ENCODE measurements at places on chromosomes 13 and 19.
A peak's percentile ranks its signal among the peaks of the same experiment; 100 is the strongest.

- no peak for DNase-seq
- H3K36me3 ChIP-seq, result peaks cover 4% of the 10 kb centered on the region
- H3K4me3 ChIP-seq, result no peak overlapping the region
Observed at GRCh38 chr19:51550848-51551672, 19.6 kb upstream of the SIGLEC6 start.

- H3K4me1 ChIP-seq, result peaks cover 42% of the 10 kb centered on the region
- H3K27me3 ChIP-seq, result no peaks in the 10 kb centered on the region
- DNase-seq, result no peak
- H3K36me3 ChIP-seq, result peaks cover 4% of the 10 kb centered on the region
- H3K4me3 ChIP-seq, result peak overlapping the region; percentile 94
- peak overlapping the region; percentile 92 for H3K27ac ChIP-seq
Observed at GRCh38 chr19:7393939-7394730, 45.4 kb downstream of the ARHGEF18 start.

GRCh38 chr19:47487551-47488515, 3.8 kb upstream of the KPTN start:
- no peak overlapping the region for H3K4me3 ChIP-seq
- peaks cover 19% of the 10 kb centered on the region for H3K27me3 ChIP-seq
- H3K36me3 ChIP-seq, result no peaks in the 10 kb centered on the region
- DNase-seq, result no peak
- H3K4me1 ChIP-seq, result peaks cover 27% of the 10 kb centered on the region
- H3K27ac ChIP-seq, result no peak overlapping the region

GRCh38 chr19:32233885-32234284, 111.5 kb upstream of the ZNF507 start:
- no peaks in the 10 kb centered on the region for H3K4me1 ChIP-seq
- H3K27ac ChIP-seq, result no peak overlapping the region
- no peak overlapping the region for H3K4me3 ChIP-seq
- no peaks in the 10 kb centered on the region for H3K36me3 ChIP-seq
- DNase-seq, result no peak
- peaks cover 2% of the 10 kb centered on the region for H3K27me3 ChIP-seq

- no peaks in the 10 kb centered on the region for H3K36me3 ChIP-seq
- no peak overlapping the region for H3K27ac ChIP-seq
- H3K27me3 ChIP-seq, result no peaks in the 10 kb centered on the region
- no peak overlapping the region for H3K4me3 ChIP-seq
- DNase-seq, result no peak
- peaks cover 3% of the 10 kb centered on the region for H3K4me1 ChIP-seq
Observed at GRCh38 chr13:49607761-49608160, 20.5 kb upstream of the ARL11 start.

GRCh38 chr13:25440061-25440460, 68.3 kb downstream of the ATP8A2 start:
- H3K36me3 ChIP-seq, result no peaks in the 10 kb centered on the region
- H3K27me3 ChIP-seq, result peaks cover 6% of the 10 kb centered on the region
- no peak for DNase-seq
- H3K4me1 ChIP-seq, result no peaks in the 10 kb centered on the region
- no peak overlapping the region for H3K4me3 ChIP-seq

- no peak overlapping the region for H3K27ac ChIP-seq
- H3K27me3 ChIP-seq, result peaks cover 4% of the 10 kb centered on the region
- no peak for DNase-seq
- peaks cover 53% of the 10 kb centered on the region for H3K4me1 ChIP-seq
- H3K36me3 ChIP-seq, result no peaks in the 10 kb centered on the region
- peak overlapping the region; percentile 99 for H3K4me3 ChIP-seq
Observed at GRCh38 chr13:41130356-41130755, 2.2 kb downstream of the KBTBD6 start.

GRCh38 chr13:32917504-32917903, 98.7 kb upstream of the KL start:
- H3K27ac ChIP-seq, result no peak overlapping the region
- no peak for DNase-seq
- no peaks in the 10 kb centered on the region for H3K36me3 ChIP-seq

DNA sequence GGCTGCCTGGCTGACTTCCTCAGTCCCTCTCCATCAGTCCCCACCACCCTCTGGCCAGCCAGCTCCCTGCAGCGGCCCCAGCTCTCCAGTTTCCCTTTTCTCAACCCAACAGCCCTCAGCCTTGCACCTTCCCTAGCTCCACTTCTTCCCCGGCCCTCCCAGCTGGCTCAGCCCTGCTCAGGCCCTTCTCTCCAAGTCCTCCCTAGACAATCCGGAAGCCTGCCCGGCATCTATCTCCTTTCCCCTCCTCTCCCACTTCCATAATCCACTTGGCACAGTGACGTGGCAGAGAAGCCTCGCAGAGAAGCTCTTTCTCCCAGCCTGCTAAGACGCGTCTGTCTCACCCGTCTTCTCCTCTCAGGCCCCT, 1.1 kb downstream of the UBXN6 start:
- H3K4me3 ChIP-seq, result peak overlapping the region; percentile 90
- H3K36me3 ChIP-seq, result peaks cover 7% of the 10 kb centered on the region
- peaks cover 8% of the 10 kb centered on the region for H3K27me3 ChIP-seq
- H3K4me1 ChIP-seq, result peaks cover 19% of the 10 kb centered on the region
- peak overlapping the region; percentile 86 for H3K27ac ChIP-seq

DNA sequence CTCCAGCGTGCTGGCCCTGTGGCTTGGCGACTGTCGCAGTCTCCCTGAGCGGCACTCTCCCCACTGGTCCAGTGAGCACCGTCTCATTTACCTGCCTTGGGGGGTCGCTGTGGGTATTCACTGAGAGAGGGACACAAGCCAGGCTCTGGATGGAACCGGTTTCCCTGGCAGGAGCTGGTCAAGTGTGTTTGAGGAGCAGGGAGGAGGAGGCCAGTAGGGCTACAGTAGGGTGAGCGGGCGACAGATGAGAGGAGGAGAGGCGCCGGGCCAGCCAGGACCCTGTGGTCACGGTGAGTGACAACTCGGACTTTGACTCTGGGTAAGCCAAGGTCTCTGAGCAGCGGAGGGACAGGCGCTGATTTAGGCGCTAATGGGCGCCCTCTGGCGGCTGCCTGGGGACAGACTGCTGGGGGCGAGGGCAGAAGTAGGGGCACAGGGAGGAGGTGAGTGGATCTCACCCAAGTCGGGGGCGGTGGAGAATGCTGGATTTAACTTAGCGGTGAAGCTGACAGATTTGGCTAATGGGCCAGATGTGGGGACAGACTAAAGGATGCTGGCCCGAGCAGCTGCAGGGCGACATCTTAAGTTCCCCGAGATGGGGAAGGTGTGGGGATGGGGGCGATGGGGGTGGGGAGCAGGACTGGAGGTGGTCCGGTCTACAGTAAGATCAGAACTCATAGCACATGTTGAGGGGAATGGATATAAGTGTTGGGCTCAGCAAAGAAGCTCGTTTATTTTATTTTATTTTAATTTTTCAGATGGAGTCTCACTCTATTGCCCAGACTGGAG, 4.7 kb upstream of the PRMT1 start:
- no peak overlapping the region for H3K4me3 ChIP-seq
- H3K36me3 ChIP-seq, result peaks cover 3% of the 10 kb centered on the region
- peak; percentile 69 for DNase-seq

- peaks cover 15% of the 10 kb centered on the region for H3K4me1 ChIP-seq
- no peaks in the 10 kb centered on the region for H3K27me3 ChIP-seq
- H3K4me3 ChIP-seq, result no peak overlapping the region
- no peak overlapping the region for H3K27ac ChIP-seq
- H3K36me3 ChIP-seq, result peaks cover 12% of the 10 kb centered on the region
Observed at GRCh38 chr13:100454876-100455275, 133.7 kb downstream of the GGACT start.

DNA sequence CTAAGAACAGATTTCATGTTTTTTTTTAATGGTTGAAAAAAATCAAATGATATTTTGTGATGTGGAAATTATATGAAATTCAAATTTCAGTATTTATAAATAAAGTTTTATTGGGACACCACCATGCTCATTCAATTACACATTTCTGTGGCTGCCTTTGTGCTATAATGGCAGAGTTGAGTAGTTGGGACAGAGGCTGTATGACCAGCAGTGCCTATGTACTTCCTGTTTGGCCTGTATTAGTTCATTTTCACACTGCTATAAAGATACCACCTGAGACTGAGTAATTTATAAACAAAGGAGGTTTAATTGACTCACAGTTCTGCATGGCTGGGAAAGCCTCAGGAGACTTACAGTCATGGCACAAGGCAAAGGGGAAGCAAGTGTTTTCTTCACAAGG, 33.6 kb downstream of the AKAP11 start:
- H3K27me3 ChIP-seq, result peaks cover 2% of the 10 kb centered on the region
- H3K27ac ChIP-seq, result no peak overlapping the region
- H3K36me3 ChIP-seq, result peaks cover 70% of the 10 kb centered on the region
- H3K4me1 ChIP-seq, result peaks cover 4% of the 10 kb centered on the region
- DNase-seq, result no peak

DNA sequence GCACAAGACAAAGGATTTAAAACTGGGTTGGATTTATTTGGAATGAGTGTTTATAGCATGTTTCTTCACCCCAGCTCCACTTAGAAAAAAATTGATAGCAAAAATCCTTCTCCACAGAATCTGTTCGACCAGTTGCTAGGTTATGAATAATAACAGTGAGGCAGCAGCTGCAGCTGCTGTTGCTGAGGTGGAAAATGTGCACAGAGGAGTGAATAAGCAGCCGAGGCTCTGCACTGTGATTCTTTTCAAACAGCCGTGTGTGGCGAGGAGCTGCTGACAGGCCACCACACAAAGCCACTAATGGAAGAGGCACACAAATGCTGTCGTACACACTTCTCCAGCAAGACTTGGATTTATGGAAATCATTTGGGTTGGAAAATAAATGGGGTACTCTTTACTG, 6.4 kb upstream of the RASL11A start:
- no peak overlapping the region for H3K4me3 ChIP-seq
- no peak overlapping the region for H3K27ac ChIP-seq
- peaks cover 2% of the 10 kb centered on the region for H3K27me3 ChIP-seq
- H3K36me3 ChIP-seq, result peaks cover 3% of the 10 kb centered on the region
- DNase-seq, result no peak

- no peak for DNase-seq
- H3K4me1 ChIP-seq, result peaks cover 49% of the 10 kb centered on the region
- no peak overlapping the region for H3K27ac ChIP-seq
- H3K36me3 ChIP-seq, result peaks cover 12% of the 10 kb centered on the region
- peaks cover 1% of the 10 kb centered on the region for H3K27me3 ChIP-seq
Observed at GRCh38 chr13:79380997-79381396, 25.1 kb downstream of the RBM26 start.

DNA sequence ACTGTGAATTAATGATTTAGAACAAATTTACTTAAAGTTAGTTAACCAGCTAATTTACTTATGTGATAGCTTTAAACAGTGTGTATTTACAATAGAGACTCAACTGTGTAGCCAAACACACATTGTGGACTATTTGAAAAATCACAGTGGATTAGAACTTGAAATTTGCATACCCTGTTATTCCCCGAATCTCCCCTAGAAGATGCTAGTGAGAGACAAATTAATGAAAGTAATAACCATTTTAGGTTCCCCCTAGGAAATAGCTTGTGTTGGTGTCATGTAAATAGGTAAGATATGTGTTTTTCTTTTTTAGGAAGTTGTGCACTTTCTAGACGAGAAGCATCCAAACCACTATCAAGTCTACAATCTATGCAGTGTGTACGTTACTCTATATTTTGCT, 98.5 kb downstream of the C1QTNF9 start:
- peaks cover 5% of the 10 kb centered on the region for H3K27me3 ChIP-seq
- H3K36me3 ChIP-seq, result no peaks in the 10 kb centered on the region
- no peak for DNase-seq
- H3K4me1 ChIP-seq, result no peaks in the 10 kb centered on the region
- H3K27ac ChIP-seq, result no peak overlapping the region

DNA sequence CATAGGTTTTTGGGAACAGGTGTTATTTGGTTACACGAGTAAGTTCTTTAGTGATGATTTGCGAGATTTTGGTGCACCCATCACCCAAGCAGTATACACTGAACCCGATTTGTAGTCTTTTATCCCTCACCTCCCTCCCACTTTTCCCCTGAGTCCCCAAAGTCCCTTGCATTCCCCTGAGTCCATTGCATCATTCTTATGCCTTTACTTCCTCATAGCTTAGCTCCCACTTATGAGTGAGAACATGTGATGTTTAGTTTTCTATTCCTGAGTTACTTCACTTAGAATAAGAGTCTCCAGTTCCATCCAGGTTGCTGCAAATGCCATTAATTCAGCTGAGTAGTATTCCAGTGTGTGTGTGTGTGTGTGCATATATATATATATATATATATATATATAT, 97.2 kb upstream of the EDNRB start:
- no peaks in the 10 kb centered on the region for H3K27me3 ChIP-seq
- DNase-seq, result no peak
- H3K36me3 ChIP-seq, result no peaks in the 10 kb centered on the region
- no peak overlapping the region for H3K27ac ChIP-seq
- peaks cover 10% of the 10 kb centered on the region for H3K4me1 ChIP-seq

DNA sequence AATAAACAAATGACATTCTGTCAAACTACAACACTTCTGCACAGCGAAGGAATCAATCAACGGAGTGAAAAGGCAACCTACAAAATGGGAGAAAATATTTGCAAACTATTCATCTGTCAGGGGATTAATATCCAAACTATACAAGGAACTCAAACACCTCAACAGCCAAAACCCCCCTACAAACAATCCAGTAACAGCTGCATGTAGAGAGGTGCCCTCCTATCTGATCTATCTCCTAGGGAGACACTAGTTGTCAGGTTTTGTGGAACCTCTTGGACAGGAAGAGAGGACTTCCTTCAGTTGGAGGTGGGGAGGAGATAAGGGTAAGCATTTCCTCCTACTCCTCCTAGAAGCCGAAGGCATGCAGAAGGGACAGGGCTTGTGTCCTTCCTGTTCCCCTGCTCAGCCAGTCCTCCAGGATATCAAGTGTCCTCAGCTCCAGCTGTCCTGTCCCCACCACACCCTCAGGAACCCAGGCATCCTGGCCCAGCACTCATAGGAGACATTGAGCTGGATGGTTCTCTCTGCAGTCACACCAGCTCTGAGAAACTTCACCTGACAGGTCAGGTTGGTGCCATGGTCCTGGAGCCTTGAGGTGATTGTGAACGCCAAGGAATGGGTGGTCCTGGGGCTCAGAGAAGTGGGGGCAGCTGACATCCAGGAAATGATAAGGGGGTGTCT, 9.8 kb upstream of the SIGLEC8 start:
- H3K27me3 ChIP-seq, result peaks cover 30% of the 10 kb centered on the region
- H3K4me1 ChIP-seq, result peaks cover 10% of the 10 kb centered on the region
- no peak overlapping the region for H3K27ac ChIP-seq
- no peak for DNase-seq

DNA sequence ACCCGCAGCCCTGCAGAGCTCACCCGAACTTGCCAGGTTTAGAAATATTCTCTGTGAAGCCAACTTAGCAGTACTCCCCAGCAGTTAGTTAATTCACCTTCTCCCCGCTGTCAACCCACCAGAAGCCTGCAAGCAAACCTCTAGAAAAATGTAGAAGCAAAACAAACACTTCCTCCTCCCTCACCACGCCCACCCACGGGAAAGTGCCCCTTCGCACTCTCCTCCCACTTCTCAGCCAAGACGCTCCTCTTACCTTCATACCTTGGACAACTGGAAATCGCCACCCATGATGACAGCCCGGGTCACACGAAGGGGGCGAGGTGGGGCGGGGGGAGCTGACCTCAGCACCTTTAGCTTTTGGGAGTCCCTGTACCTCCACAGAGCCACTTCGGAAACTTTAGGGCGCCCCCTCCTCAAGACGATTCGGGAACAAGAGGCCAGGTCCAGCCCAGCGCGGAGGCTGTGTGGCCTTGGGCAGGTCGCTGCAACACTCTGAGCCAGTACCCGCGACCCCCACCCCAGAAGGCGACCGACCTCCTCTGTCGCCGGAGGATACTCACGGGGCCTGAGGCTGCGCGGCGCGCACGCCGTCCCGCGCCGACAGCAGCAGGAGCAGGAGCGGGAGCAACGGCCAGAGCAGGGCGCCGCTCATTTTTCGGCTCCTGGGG, 485 bp downstream of the CPAMD8 start:
- DNase-seq, result no peak
- H3K36me3 ChIP-seq, result peaks cover 7% of the 10 kb centered on the region
- peak overlapping the region; percentile 52 for H3K4me3 ChIP-seq

GRCh38 chr13:71964491-71965100, 97.6 kb upstream of the DACH1 start:
- no peaks in the 10 kb centered on the region for H3K27me3 ChIP-seq
- peak overlapping the region; percentile 81 for H3K4me3 ChIP-seq
- no peaks in the 10 kb centered on the region for H3K36me3 ChIP-seq
- DNase-seq, result no peak
